T-helper 1 cell treated with Interleukin-12 subunit alpha and Interleukin-12 subunit beta and Interleukin-4 antibody, amounts not matched to agents 30 ng/mL and 1 ng/mL, for 36 hours (primary cell): ENCODE measurements at places on chromosomes 1 and 21. TPM values are rescaled to one million over a fixed set of nuclear protein-coding genes. Genes with fewer than 3 reads are reported as not detected.

The ANGPTL3 gene
- total RNA-seq, result not detected in 2 replicates

The VHLL gene
- total RNA-seq, result not detected in 2 replicates

The PLEKHA6 gene
- total RNA-seq, result 0.29 and 0.32 TPM in 2 replicates

The ZNF695 gene
- 0.17 TPM in 1 of 2 replicates, not detected in the other for total RNA-seq

The GCSAML gene
- not detected in 2 replicates for total RNA-seq

The SLC44A5 gene
- total RNA-seq, result not detected in 2 replicates

The SLC26A9 gene
- total RNA-seq, result not detected in 2 replicates
